ENCODE measurements at places on chromosomes 7 and 10. TPM values are rescaled to one million over a fixed set of nuclear protein-coding genes. Genes with fewer than 3 reads are reported as not detected.

The TSPAN12 gene
- 0.61 TPM for total RNA-seq

The ARHGAP22 gene
- total RNA-seq, result 4.7 TPM

The CYP2C9 gene
- total RNA-seq, result not detected

The SEMA3D gene
- total RNA-seq, result 0.03 TPM

The DNAJB9 gene
- total RNA-seq, result 10.2 TPM

The VGF gene
- total RNA-seq, result 12.8 TPM

The CAMK1D gene
- total RNA-seq, result 6.3 TPM

The NET1 gene
- total RNA-seq, result 64.3 TPM

The NPC1L1 gene
- total RNA-seq, result 0.11 TPM

The LRMDA gene
- total RNA-seq, result 3.8 TPM

The ZP3 gene
- total RNA-seq, result 22.2 TPM

The SDK1 gene
- total RNA-seq, result 0.72 TPM

The PDZD7 gene
- 0.67 TPM for total RNA-seq

The HPSE2 gene
- total RNA-seq, result not detected

The GNGT1 gene
- total RNA-seq, result not detected

The RABGEF1 gene
- 26.5 TPM for total RNA-seq

The RARRES2 gene
- total RNA-seq, result not detected

The AKR1E2 gene
- total RNA-seq, result 6.6 TPM

The CALCR gene
- total RNA-seq, result not detected

The TRIL gene
- total RNA-seq, result not detected

The NACAD gene
- 0.19 TPM for total RNA-seq

The ENTPD1 gene
- not detected for total RNA-seq

The NMT2 gene
- total RNA-seq, result 21.5 TPM

The LRRC61 gene
- total RNA-seq, result 0.20 TPM

The ARHGEF35 gene
- total RNA-seq, result 0.33 TPM

The PLAU gene
- total RNA-seq, result 74.1 TPM

The IGFBP3 gene
- total RNA-seq, result 190 TPM

The COBL gene
- total RNA-seq, result 5.0 TPM

The CCDC3 gene
- 1.3 TPM for total RNA-seq

The MMD2 gene
- not detected for total RNA-seq

Data from A549 treated with GW870086 at 1 μM for 4 hours (cell line).